ENCODE measurements at places on chromosomes 2 and 18.

GRCh38 chr2:32189011-32189410 lies 23.3 kb downstream of the SLC30A6 start:
- no peak for DNase-seq

- DNase-seq, result no peak
Measured at GRCh38 chr2:126787289-126787688, 111.4 kb upstream of the TEX51 start.

DNA sequence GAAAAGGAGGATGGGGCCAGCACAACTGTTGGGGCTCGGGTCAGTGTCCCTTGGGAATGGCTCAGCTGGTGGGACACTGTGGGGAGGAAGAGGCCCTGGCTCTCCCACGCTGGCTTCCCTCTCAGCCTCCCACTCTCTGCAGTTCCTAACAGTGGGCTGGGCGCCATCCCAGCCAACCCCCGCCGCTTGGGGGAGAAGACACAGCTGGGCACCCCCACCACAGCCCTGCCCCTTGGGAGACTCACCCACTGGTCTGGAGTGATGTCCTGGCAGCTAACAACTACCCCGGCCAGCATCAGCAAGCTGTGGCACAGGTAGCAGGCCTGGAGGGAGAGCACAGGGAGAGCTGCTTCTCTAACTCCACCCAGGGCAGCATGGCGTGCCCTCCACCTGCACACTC lies 8.3 kb upstream of the SEMA4C start:
- no peak for DNase-seq

DNA sequence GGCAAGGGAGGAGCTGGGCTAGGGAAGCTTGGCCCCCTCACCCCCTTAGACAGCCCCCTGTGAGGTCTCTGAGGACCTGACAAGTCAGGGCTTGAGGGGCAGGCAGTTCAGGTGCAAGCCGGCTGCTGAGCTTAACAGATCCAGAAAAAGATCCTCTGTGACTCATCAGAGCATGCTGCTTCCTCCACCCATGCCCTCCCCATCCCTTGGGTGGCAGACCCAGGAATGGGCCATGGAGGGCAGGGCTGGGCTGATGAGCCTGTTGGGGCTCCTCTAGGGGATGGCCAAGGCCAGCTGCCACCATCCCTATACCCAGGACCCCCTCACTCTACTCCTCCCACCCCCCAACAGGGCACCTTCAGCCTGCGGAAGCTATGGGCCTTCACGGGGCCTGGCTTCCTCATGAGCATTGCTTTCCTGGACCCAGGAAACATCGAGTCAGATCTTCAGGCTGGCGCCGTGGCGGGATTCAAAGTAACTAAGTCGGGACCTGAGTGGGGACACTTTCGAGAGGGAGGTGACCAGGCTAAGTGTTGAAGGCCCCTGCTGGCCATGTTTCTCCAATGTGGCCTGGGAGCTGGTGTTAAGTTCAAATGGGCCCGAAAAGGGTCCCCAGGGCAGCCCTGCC lies 1.9 kb downstream of the SLC11A1 start:
- no peak for DNase-seq

- no peak for DNase-seq
Measured at GRCh38 chr2:33090553-33091134, 143.9 kb downstream of the LTBP1 start.

DNA sequence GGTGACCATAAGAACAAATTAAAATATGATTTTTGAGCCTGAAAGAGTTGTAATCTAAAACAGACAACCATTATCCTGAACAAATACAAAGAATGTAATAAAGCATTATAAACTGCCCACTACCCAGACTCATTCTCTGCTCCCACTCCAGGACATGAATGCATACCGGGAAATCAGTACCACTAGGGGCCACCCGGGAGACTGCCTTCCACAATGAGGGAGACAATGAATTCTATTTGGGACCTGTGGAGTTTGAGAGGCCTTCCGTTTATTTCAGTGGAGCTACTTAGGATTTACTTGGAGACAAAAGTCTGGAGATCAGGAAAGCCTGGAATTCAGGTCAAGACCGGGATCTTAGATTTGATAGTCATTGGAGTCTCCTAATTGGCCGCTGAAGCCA lies 50.0 kb downstream of the NAB1 start:
- no peak for DNase-seq

- DNase-seq, result no peak
Measured at GRCh38 chr2:100814453-100814852, 5.5 kb upstream of the NPAS2 start.

GRCh38 chr2:28082131-28082530 lies 191.6 kb downstream of the BABAM2 start:
- DNase-seq, result no peak

GRCh38 chr18:50662177-50662576 lies 102.3 kb downstream of the MAPK4 start:
- no peak for DNase-seq

DNA sequence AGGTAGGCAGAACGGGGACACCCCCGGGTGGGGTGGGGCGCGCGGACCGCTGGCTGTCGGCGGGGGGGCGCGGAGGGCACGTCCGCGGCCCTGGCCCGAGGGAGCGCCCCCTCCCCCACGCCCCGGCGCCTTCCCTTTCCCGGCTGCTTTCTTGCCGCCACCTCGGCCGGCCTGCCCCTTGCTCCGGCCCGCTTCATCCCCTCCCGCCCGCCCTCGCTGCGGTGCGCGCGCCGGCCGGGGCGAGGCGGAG lies 443 bp downstream of the VAPA start:
- no peak for DNase-seq

DNA sequence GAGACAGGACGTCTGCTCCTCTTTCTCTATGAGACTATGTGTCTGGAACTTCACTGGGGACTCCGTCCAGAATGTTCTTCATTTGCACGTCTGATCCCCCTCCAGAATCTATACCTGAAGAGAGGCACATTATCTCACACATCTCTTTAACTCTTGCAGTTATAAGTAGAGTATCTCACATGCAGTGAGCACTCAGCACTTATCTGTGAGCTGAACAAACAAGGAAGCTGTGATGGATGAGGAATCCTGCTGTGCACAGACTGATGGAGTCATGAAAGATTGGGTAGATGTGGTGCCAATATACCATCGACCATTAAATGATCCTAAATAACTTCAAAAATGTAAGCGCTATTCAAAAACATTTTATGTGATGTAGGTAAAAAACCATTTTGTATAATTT lies 888.3 kb upstream of the CELF4 start:
- no peak for DNase-seq

DNA sequence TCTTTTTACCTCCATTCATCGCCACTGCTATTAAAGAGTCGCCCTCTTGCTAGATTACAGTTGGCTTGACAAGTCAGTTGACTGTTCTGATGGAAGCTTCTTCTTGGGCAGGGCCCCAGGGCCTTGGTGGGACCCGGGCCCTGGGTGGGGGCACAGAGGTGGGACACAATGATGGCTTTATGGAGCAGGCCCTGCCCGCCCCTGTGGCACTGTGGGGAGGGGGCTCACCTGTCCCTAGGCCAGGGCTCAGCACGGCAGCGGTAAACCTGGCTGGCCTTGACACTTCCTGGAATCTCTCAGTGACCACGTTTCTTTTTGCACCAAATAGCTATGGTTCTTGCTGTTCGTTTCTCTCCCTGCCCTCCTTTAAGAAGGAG lies 4.9 kb upstream of the HS6ST1 start:
- DNase-seq, result no peak

DNA sequence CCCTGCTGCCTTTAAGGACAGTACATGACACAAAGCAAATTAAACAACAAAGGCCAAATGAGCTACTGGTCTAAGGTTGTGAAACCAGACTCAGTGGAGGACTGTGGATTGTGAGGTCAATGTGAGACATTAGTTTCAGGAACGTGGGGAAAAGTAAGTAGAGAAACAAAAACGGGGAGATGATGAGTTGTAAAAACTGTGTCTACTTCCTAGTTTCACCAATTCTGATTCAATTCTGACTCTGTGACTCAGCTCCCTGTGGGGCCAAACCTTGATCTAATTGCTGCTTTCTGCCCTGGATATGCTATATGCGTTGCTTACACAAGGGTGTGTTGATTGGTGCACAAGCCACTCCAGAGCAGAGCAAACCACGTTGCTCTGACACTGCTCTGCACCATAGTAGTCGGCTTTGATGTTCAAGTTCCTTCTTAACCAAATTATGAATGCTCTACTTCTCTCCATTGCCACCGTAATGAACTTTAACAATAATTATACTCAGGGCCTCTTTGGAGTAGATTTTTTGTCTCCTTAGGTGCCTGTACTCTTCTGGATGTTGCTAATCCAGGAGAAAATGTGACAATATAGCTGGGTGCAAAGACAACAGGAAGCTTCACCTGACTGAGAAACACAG lies 1640.1 kb upstream of the CELF4 start:
- DNase-seq, result no peak

GRCh38 chr2:169478339-169478738 lies 955 bp upstream of the BBS5 start:
- DNase-seq, result peak; percentile 64

GRCh38 chr18:66438711-66439536 lies 165.0 kb downstream of the CDH19 start:
- no peak for DNase-seq

- no peak for DNase-seq
Measured at GRCh38 chr2:12728221-12728777, 11.6 kb downstream of the TRIB2 start.

DNA sequence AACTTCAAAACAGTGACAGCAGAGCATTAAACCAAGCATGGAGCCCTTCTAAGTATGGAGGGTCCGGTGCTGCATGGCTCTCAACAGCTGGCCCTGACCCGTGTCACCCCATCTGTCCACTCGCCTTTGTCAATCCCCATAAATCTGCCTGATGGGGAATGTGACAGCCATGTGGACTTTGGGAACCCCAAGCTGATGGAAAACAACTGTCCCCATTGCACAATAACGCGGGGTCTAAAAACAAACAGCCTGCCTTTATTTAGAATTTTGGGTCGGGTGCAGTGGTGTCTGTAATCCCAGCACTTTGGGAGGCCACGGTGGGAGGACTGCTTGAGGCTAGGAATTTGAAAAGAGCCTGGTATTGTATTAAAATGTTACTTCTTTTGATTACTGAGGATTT lies 17.1 kb upstream of the THADA start:
- DNase-seq, result no peak

- DNase-seq, result no peak
Measured at GRCh38 chr2:97911206-97911921, 84.4 kb downstream of the TMEM131 start.

- no peak for DNase-seq
Measured at GRCh38 chr18:40687399-40687798, 1267.6 kb upstream of the PIK3C3 start.

DNA sequence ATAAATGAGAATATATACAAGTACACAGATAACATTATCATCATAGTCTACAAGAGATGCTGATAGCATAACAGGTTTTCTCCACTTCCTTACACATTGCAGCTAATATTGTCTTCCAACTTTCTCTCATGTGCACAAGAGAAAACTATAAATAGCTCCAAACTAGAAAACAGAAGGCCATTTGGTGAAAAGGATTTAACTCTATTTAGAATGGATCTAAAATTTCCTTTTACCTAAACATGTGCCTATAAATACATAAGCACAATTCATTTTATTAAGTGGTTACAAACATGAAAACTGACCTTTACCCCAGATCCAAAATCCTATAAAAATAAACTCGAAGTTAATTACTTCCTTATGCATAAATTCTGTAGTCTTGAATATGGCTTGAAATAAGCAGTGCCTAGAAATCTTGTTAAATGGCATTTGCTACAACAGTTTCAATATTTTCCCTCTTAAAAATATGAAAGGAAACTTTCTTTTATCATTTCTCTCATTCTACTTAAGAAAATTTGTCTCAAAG lies 41.6 kb downstream of the SLC25A12 start:
- no peak for DNase-seq

DNA sequence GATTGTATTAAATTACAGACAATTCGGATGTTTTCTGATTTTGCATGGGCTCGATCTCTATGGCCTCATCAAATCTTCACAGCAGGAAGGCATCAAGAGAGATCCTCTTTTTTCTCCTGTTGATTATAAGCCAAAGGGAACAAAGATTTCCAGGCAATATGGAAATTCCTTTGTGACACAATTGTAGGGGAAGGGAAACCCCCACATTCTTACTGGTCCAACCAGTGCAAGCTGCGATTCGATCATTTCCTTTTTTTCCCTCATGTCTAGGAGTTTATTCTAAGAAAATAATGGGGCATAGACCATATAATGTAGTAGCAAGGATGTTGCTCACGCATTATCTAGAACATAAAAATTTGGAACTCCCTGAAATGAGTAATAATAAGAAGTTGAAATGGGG lies 87.7 kb downstream of the LYPD6 start:
- DNase-seq, result no peak

DNA sequence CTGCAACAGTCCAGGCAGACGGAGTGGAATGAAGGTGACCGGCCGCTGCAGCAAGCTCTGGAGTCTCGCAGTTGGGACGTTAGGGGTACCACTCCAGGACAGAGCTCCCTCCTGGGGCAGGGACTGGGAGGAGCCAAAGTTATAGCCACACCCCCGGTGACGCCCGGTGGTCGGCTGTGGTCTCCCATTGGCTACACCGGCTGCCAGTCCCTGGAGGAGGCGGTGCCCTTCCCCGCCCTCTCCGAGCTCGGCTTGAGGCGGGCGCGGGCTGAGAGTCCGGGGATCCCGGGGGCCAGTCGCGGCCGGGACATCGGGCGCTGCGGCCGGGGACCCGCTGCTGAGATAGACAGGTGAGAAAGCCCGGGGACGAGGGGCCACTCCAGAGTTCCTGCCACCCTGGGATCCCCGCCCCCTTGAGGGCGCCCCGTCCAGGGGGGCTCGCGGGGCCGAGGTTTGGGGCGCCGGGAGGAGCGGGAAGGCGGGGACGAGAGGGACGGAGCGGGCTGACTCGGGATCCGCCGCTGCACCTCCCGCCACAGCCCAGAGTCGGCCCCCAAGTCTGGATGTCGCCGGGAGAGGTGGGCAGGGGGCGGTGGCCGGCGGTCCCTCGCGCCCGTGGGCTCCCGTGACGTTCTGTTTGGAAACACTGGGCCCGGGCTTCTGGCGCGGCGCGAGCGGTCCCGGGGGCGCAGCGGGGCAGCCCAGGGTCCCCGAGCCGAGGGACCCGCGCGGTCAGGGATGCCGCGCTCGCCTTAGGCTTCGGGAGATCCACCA lies at the start of gene PLEKHH2:
Gene PLEKHH2, plus strand, starts transcription at position 231 of the 774 bp plus-strand sequence. CDS start 7,414 bp downstream, outside the sequence.
- peak; percentile 15 for DNase-seq

DNA sequence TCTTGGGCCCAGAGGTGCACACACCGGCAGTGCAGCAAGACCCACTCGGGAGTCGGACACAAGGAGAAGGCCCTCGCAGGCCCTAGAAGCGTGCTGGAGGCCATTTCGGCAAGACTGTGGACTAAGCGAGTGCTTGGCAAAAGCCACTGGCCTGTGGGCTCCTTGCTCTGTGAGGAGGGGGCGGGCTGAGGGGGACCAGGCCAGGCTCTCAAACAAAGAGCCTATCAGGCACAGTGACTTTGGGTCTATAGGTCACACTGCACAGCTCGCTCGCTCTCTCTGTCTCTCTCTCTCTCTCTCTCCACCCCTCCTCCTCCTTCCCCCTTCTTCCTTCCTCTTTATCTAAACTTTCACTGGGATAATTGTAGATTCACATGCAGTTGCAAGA lies 23.6 kb upstream of the ZCCHC2 start:
- no peak for DNase-seq

- peak; percentile 29 for DNase-seq
Measured at GRCh38 chr2:15588329-15588919, 3.2 kb upstream of the DDX1 start.

Data from pulmonary artery endothelial cell (primary cell).